Fibroblast of skin of right quadriceps (primary cell): ENCODE measurements at places on chromosomes 16 and 17.

GRCh38 chr17:1229349-1229899 is 40.8 kb upstream of the BHLHA9 start:
- DNase-seq = no peak

- peak; percentile 65 for DNase-seq
Measured at GRCh38 chr17:14436266-14436665, 135.4 kb downstream of the HS3ST3B1 start.

- no peak for DNase-seq
Measured at GRCh38 chr17:14481664-14482063, 180.8 kb downstream of the HS3ST3B1 start.

DNA sequence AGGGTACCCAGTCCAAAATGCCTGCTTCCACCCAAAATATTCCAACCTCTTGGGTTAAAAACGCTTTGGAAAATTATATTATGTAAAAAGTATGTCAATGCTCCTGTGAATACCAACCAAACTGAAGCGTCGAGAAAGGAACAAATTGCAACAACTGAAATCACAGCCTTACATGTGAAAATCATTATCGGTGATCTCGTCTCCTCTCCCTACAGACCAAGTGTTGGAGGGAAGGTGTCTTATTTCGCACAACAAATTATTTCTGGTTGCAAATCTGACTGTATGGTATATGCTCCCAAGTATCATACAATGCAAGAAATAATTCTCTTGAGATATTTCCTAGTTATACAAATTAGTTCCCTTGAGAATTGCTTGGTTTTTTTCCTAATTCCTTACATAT is 89.3 kb upstream of the CDYL2 start:
- no peak for DNase-seq

- peak; percentile 20 for DNase-seq
Measured at GRCh38 chr16:14148569-14148968, 77.5 kb downstream of the MRTFB start.

GRCh38 chr16:62029947-62030346 is 6.3 kb downstream of the CDH8 start:
- no peak for DNase-seq

GRCh38 chr17:68840073-68840472 is 115.1 kb downstream of the ABCA8 start:
- no peak for DNase-seq

DNA sequence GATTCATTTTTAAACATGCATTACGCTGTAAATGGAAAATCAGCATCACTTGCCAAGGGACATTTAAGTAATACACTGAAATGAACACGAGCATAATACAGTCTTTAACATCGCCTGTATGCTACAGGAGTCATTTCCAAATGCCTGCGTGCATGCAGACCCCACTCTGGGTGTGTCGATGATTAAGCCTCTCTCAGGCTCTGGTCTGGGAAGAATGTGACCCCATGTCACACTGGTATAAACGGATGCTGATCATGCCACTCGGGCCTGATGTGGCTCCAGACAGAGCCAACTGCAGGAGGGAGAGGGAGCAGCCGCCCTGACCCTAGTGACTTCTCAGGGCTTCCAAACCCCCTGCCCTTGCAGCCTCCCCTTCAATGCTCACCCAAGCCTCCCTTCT is 10.8 kb downstream of the EMP2 start:
- DNase-seq = no peak

GRCh38 chr16:89031715-89032659 is 55.0 kb upstream of the CBFA2T3 start:
- no peak for DNase-seq

- DNase-seq = no peak
Measured at GRCh38 chr17:43598357-43599045, 52.4 kb upstream of the ETV4 start.

GRCh38 chr17:8924595-8924994 is 40.9 kb downstream of the PIK3R5 start:
- no peak for DNase-seq

DNA sequence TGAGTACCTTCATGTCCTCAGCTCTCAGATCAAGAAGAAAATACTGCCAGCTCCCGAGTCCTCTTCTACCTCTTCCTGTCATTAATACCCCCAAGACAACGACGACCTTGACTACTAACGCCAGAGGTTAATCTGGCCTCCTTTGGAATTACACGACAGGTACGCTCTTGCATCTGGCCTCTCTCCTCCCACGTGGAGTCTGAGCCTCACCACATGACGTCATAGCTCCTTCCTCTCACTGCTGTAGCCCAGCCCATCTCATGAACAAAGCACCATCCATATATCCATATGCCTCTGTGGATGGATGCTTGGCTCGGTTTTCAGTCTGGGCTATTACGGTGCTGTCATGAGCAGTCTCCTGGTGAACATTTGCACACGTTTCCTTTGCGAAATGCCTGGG is 110.2 kb upstream of the TNRC6C start:
- DNase-seq = no peak

GRCh38 chr16:62280506-62280905 is 244.3 kb upstream of the CDH8 start:
- no peak for DNase-seq

DNA sequence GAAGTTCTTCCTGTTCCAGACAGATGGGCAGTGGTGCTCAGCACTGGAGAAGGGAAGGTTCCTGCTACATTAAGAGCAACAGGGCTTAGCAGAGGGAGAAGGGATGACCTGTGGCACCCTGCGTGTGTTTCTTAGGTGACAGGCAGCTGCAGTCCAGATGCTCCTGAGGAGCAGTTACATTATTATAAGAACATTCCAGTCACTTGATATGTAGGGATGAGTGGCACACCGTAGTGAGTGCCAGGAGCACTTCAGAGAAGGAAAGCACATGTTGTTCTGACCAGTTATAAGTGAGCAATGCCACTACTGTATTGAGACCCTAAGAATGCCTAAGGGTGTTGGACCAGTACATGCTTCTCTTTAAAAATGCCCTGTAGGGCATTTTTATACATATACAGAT is 39.9 kb upstream of the MRC2 start:
- DNase-seq = no peak

DNA sequence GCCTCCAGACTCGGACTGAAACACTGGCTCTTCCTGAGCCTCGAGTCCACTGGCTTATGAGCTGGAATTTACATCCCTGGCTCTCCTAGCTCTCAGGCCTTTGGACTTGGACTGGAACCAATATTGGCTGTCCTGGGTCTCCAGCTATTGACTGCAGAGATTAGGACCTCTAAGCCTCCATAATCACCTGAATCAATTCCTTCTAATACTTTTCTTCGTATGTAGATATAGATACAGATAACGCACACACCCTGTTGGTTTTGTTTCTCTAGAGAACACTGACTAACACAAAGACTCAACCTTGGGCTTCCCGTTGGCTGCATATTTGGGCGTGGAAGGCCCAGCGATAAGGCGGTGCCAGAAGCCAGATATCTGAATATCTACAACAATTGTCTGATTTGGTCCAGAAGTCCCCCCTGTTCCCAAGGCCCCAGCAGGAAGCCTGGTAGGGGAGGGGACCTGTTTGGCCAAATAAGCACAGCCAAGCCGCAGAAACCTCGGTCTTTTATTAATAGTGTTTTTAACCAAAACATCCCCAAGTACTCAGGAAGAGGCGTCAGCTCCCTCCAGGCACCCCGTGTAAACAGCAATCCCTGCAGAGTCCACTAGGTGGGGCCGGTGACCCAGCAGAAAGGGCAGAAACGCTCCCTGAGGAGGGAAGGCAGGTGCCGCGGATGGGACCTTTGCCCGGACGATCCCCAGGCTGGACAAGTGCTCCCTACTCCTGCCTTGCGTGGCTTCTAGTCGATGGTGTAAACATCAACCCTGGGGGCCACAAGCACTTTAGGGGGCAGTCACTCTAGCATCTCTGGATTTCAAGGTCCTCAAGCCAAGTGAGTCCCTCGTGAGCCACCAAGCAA is 57.0 kb downstream of the ABR start:
- peak; percentile 52 for DNase-seq

GRCh38 chr17:28551421-28552175 is 826 bp downstream of the UNC119 start:
- DNase-seq = no peak

GRCh38 chr17:63040816-63041215 is 74.8 kb downstream of the TANC2 start:
- no peak for DNase-seq

DNA sequence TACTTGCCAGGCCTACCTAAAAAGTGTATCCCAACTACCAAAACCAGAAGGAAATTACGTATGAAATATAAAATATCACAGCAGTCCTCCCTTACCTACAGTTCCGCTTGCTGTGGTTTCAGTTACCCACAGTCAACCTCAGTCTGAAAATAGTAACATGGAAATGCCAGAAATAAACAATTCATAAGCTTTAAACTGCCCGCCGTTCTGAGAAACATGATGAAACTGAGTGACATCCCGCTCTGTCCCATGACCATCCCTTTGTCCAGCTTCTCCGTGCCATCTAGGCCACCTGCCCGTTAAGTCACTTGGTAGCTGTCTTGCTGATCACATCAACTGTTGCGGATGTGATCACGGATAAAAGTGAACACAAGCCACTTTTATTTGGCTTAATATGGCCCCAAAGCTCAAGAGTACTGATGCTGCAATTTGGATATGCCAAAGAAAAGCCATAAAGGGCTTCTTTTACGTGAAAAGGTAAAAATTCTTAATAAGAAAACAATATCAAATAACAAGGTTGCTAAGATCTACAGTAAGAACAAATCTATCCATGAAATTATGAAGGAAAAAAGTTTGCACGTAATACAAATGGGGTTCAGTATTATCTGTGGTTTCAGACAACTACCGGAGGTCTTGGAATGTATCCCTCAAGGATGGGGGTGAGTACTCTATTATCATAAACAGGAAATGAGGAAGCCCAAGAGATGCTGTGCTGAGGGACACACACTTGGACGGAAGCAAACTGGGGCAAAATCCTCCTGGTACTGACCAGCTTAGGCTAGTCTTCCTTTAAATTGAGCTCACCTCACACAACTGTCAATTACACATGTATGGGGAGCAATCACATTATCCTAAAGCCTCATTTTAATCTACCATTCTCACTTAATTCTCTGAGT is 8.2 kb downstream of the USP22 start:
- DNase-seq = no peak

DNA sequence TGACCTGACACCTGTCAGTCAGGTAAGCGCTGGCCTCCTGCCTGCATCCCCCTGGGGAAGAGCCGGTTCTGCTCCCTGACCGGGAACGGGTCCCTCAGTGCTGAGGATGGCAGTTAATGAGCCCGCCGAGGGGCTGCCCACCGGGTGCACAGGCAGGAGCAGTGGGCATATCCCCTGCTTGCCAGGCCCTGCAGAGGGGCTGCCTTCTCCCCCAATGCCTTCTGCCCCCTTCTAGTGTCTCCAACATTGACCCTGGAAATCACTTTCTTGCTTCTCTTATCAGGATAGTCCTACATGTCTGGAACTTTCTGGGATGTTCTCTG is 388.5 kb downstream of the SEC14L1 start:
- DNase-seq = no peak

DNA sequence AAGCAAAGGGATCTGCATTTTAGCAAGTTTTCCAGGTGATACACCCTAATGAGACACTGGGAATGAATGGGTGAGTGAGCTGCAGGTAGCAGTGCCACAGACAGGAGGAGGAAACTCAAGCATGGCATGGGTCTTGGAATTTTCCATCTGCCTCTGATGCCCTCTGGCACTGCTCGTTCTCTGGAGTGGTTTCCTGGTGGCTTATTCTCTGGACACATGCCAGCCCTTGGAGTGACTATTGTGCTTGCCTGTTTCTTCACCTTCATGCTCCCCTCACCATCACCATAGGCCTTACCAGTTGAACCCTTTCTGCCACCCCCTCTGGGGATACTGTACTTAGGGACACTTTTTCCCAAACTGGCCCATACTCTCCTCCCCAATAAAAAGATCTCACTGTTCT is 1.6 kb downstream of the COASY start:
- no peak for DNase-seq

DNA sequence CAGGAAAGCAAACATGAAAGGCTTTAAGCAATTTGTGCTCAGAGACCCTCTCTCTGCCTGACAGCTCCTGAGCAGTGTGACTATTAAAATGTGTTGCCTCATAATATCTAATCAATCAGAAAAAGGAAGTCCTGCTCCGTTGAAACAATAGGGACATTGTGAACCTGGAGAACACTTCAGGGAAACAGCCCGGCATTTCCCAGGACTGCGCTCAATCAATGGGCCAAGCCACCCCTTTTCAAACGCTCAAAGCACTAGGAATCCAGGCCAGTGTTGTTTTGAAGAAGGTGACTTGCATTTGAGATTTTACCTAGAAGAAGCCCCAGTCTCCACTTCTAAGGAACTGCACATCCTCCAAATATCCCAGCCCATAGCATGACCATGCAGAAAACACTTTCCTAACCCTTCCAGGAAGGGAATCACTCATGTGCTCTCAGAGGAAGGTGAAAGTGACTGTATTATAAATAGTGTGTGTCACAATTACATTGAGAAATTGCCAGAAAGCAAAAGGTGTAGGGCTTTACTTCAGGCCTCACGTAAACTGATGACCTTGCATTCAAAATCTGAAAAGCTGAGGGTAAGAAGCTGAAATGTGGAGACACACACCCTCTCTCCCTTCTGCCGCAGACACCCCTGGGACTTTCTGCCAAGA is 19.4 kb downstream of the CDRT4 start:
- no peak for DNase-seq

- no peak for DNase-seq
Measured at GRCh38 chr16:70378869-70379493, 32.3 kb downstream of the DDX19A start.

GRCh38 chr17:52294301-52294700 is 135.8 kb upstream of the CA10 start:
- no peak for DNase-seq

DNA sequence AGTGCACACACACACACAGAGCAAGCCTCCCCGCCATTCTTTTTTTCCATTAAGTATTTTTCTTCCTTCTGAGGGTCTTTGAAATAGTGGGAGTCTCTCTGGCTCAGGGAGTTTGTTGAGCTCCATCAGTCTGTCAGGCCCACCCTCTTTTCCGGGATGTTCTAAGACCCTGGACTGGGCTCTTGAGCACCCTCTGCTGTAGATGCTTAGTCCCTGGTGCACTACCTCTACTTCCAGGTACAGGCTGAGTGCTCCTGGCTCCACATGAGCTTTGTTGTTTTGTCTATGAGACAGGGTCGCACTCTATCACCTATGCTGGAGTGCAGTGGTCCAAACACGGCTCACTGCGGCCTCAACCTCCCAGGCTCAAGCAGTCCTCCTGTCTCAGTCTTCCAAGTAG is 20.7 kb downstream of the LIMD2 start:
- DNase-seq = no peak

DNA sequence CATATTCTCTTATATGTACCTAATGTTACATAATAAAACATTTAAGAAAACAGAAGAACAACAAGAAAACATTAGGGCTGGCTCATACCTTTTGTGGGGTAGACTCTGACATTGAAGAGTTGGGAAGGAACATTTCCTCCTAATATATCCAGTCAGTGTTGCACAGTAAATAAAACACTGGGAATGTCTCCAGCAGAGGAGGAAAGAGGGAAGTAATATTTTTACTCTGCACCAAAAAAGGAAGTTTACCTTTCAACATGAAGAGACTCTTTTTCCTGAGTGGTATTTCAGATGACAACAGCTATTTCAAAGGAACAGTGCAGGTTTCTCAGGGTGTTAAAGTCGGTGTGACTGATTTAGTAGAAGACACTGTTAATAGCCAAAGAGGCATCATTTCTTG is 31.9 kb downstream of the EPN2 start:
- no peak for DNase-seq
